ENCODE measurements at places on chromosomes 13 and 19. TPM values are rescaled to one million over a fixed set of nuclear protein-coding genes. Genes with fewer than 3 reads are reported as not detected.

Gene APOE
- 44.5 TPM for polyA plus RNA-seq

Gene NAPSA
- polyA plus RNA-seq: 0.62 TPM

- no peak for DNase-seq
These were observed 51.1 kb downstream of the FAM216B start for GRCh38 chr13:42832341-42833096.

- DNase-seq: no peak
These were observed 4.2 kb downstream of the B3GNT8 start for GRCh38 chr19:41422955-41423354.

Measured in foreskin keratinocyte (primary cell).